Dermis microvascular lymphatic vessel endothelial cell (primary cell): ENCODE measurements at places on chromosomes 5 and 9.

- no peak for DNase-seq
Observed at GRCh38 chr5:129003232-129003631, 37.9 kb downstream of the SLC27A6 start.

DNA sequence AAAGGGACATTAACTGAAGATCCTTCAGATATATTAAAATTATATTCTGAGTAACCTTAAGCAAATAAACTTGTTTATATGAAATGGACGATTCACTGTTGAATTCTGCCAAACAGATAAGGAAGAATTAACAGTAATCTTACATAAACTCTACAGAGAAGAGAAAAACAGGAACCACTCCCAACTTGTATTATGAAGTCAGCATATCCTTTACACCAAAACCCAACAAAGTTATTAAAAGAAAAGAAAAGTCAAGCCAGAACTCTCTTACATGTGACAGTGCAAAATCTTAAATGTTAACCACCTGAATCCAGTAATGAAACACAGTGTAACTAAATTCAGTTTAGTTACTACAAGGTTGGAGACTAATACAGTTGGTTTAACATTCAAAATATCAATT is 185.8 kb downstream of the DEPDC1B start:
- no peak for DNase-seq

GRCh38 chr5:175207321-175208040 is 236.5 kb downstream of the DRD1 start:
- no peak for DNase-seq

GRCh38 chr5:139788294-139788910 is 7.2 kb upstream of the PSD2 start:
- DNase-seq, result no peak

- no peak for DNase-seq
Observed at GRCh38 chr9:70616228-70616990, 202.0 kb upstream of the KLF9 start.

GRCh38 chr5:153486771-153487170 is 3.7 kb upstream of the GRIA1 start:
- no peak for DNase-seq

DNA sequence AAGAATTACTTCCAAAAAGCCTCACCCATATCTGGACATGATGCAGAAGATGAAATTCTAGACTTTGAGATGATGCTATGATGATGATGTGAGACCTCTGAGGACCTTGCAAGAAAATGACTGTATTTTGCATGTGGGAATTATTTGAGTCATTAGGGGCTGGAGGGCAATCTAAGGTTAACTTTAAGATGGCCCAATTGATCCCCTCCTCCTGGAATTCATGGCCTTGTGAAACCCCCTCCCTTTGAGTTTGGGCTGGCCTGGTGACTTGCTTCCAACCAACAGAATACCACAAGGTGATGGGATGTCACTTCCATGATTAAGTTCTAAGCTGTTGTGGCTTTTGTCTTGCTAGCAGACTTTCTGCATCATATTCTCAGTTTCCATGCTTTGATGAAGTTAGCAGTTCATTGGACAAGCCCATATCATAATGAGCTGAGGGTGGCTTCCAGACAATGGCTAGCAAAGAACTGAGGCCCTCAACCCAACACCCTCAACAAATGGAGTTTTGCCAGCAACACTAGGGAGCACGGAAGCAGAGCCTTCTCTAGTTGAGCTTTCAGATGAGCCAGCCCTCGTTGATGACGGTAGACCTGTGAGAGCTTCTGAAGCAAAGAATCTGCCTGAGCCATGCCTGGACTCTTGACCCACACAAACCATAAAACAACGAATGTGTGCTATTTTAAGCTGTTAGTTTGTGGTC is 7.4 kb upstream of the AMACR start:
- no peak for DNase-seq
